Stimulated activated CD4-positive, alpha-beta T cell treated with anti-CD3 and anti-CD28 coated beads, TNF-alpha, amount 100 ng/mL, for 4 hours (primary cell): ENCODE measurements at places on chromosomes 2 and 18.
A peak's percentile ranks its signal among the peaks of the same experiment; 100 is the strongest.

DNA sequence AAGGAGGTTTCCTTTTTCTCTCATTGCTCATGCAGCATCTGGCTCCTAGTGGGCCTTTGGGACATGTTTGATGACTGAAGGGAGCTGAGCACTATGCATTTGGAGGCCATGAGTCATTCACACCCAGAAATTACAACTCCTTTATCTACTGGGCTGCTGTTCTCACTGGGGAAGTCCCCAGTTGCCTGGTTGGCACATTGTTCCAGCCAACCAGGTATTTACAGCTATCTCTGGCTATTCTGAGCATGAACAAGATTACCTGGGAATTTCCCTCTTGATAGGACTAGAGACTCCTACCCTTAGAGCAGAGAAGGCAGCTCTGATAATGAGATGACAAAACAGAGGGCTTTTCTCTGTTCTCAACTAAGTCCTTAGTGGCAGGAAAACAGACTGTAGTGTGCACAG lies 206.5 kb downstream of the SETBP1 start:
- peak; percentile 6 for DNase-seq

DNA sequence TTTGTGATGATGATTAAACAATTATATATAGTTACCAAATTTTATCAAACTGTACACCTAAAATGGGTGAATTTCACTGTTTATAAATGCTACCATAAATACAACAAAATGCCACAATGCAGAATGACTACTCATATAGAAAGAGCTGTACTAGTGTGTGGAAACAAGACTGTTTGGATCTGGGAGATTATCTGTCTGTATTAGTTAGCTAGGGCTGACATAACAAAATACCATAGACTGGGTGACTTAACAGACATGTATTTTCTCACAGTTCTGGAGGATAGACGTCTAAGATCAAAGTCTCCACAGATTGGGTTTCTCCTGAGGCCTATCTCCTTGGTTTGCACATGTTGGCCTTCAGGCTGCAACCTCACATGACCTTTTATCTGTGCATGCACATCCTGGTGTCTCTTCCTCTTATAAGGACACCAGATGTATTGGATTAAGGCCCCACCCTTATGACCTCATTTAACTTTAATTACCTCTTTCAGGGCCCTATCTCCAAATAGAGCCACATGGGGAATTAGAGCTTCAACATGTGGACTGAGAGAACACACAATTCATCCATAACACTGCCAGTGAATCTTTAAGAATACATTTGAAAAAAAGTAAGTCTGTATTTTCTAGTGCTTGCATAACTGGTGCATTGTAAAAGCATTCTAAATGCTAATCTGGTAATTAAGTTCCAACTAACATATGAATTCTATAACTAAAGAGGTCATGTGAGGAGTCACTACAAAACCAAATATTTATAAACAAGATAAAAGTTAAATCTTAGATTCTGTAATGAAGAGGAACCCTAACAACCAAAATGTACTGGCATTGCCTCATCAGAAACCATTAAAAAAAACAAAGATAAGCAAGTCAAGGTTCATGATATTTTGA lies 699.6 kb downstream of the NYAP2 start:
- DNase-seq: no peak

DNA sequence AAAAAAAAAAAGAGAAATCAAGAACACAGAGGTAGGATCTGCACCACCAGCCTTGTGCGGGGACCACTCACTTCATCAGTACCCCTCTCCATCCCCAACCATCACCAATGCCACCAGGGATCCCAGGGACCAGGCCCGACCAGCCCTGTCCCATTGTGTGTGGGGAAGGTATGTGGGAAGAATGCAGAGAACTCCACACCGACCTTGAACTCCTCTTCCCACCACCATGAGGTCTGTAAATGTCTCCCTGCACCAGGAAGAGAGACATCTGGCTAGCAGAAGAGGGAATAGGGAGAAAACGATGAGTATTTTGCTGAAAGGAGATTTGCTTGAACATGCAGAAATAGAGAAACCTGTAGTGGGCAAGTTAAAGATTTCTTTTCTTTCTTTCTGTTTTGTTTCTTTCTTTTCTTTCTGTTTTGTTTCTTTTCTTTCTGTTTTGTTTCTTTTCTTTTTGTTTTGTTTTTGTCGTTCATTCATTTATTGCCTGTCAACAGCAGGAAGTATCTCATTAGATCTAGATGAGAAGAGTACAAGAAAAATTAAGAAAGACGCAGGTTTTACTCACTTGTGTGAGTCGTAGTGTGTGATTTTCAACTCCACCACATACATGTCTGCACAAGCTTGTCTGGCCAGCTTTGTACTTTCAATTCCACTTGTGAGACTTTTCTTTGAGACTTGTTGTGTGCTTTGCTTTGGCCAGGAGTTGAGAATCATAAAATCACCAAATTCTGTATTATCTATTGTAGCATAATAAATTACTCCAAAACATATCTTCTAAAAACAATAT lies 179.8 kb upstream of the HAAO start:
- DNase-seq: no peak

DNA sequence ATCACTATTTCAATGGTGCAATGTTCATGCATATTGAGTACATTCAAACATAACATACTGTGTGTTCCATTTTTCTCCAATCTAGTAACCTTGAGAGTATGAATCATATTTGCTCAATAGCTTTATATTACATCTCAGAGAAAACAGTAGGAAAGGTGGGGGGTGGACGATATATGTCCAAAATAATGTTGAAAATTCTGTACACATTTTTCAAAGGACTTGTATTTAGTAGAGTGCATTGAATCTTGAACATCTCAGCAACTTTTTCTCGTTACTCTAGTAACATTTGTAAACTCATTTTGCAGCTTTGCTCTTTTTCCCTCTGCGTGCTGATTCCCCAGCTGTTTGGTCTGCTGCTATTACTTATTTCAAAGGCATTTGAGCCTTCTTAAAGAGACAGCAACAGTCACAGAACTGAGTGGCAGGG lies 1487.0 kb downstream of the LRP1B start:
- no peak for DNase-seq
